Activated T-helper 1 cell treated with anti-CD3 and anti-CD28 coated beads, Interleukin-2, amount 50 U/mL, for 16 hours (primary cell): ENCODE measurements at places on chromosomes 1 and 21.

- no peak for DNase-seq
Observed at GRCh38 chr1:204075139-204075521, 2.2 kb downstream of the SOX13 start.

GRCh38 chr1:6239950-6240768, 3.8 kb upstream of the HES3 start:
- no peak for DNase-seq

DNA sequence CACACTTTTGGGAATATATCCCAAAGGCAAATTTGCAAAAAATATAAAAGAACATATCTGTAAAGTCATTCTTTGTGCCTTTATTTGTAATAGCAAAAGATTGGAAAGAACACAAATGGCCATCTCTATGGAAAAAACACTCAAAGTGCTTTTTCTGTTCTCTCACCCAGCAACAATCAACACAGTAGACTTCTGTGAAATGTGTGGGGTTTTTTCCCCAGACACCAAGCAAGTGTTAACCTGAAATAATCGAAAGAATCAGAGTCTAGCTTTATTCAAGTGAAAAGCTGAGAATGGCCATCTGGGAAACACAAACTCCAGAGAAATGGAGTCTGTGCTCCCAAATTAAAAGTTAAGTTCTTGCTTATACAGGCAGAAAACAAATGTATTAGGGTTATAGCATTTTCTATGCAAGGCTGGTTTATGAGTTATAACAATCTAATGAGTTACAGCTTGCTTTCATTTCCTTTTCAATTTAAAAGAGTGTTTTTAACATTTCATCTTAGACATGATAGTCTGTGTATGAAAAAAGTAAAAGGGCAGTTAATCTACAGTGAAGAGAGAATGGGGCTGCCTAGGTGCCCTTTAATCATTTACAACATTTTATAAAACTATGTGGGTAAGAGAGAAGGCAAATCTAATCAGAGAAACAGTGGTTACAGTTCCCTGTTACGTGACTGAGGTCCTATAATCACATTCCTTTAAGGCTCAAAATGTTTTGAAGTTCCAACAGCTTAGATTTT, 46.6 kb downstream of the SLC30A7 start:
- no peak for DNase-seq

DNA sequence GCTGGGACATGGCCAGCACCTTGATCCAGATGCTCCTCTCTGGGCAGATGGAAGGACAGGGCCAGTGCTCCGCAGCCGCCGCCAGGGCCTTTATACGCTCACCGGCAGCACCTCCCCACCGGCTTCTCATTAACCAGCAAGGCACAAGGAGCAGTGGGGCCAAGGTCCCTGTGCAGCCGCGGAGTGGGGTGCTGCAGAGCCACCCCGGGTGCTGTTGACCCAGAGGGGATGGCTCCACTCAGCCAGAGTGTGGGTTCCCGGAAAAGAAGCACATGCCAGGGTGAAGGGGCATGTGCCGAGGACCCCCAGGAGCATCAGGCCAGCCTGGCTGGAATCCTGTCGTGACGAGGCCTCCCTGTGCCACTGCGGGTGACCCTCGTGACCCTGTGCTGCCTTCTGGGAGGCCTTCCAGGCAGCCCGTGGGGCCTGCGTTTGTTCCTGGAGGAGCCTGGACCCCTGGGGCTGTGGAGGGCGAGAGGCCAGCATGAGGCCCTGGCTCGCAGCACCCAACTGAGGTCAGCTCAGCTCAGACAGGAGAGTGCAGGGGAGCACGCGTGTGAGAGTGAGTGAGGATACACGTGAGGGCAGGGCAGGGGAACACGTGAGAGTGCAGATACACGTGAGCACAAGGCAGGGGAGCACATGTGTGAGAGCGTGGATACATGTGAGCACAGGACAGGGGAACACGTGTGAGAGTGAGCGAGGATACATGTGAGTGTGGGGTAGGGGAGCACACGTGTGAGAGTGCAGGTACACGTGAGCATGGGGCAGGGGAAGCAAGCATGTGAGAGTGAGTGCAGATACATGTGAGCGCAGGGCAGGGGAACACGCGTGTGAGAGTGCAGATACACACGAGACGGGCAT, at the start of gene FTCD:
Gene FTCD, minus strand, starts transcription at position 66 of the 864 bp plus-strand sequence. Its CDS starts 56 bp downstream, at position 10.
- peak; percentile 1 for DNase-seq

DNA sequence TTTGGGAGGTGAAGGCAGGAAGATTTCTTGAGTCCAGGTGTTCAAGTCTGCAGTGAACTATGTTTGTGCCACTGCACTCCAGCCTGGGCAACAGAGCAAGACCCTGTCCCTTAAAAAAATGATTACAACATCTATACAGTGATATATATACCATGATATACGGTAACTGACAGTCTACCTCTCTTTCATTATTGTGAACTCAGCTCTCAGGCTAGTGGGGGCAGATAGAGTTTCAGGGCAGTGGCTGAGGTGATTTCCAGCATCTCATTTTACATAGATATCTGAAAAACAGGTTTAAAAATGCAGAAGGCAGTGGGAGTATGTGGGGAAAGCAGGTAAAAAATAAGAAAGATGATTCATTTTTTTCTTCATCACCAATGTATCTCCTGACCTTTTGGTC, 8.1 kb upstream of the NTNG1 start:
- no peak for DNase-seq

- DNase-seq = no peak
Observed at GRCh38 chr1:210516697-210517459, 188.2 kb downstream of the HHAT start.

DNA sequence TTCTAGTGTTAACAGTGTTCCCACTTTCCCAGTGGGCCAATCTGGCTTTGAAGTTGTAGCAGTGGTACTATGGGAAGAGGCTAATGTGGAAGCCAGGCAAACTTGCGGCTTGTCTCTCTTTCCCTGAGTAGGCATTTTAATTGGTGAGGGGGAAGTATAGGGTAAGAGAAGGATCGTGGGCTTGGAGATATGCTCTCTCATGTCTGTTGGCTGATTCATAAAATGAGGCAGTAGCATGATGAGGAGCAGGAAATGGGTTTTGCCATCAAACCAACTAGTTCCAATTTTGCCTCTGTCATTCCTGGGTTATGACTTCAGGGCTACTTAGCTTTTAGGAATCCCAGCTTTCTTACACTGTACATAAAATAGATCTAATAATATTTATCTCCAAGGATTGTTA, 12.1 kb downstream of the C8A start:
- DNase-seq = no peak

DNA sequence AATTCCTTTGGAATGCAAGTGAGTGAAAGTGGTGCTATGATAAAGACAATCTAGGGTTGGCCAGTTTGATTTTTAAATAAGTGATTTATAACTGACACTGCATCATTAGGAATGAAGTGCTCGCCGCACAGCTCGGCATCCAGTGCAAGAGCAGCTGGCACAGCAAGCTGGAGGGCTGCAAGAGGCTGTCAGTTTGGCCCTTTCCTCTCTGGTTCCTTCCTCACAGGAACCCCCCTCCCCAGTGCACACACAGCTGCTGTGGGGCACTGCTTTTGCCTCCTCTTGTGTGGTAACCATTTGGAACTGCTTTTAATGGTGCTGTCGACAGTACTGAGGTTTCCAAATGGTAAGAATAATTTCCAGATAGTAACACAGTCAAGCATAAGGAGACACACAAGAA, 10.4 kb upstream of the BCAR3 start:
- DNase-seq = no peak

DNA sequence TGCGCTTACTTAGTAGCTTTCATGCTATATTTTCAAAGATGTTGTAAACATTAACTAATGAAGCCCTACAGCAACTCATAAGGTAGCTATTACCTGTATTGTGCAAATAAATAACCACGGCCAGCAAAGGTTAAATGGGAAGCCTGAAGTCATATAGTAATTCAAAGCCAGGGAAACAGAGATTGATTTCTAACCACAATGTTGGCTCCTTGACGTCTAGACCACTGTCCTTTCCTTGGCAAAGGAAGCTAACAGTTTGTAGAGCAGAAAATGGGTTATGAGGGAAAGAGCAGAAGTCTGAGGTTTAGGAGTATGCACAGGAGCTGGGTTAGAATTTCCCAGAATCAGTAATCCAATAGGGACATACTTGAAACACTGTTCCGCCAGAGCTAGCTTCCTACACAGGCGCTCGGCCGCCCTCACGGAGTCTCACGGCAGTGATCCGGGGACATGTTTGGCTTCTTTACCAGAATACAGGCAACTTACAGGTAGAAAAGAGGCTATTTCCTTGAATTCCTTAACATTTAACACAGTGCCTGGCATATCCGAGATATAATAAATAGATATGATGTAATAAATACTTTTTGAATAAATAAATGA, 298.8 kb upstream of the LYPLAL1 start:
- DNase-seq = no peak

GRCh38 chr1:31437433-31438037, 24.5 kb downstream of the SERINC2 start:
- no peak for DNase-seq
